ENCODE measurements at places on chromosomes 6 and 20. TPM values are rescaled to one million over a fixed set of nuclear protein-coding genes. Genes with fewer than 3 reads are reported as not detected.

The LRRC73 gene
- total RNA-seq = 1.9 TPM

The ANKRD66 gene
- not detected for total RNA-seq

The KIF25 gene
- not detected for total RNA-seq

The MMUT gene
- 3.7 TPM for total RNA-seq

The RING1 gene
- 37.4 TPM for total RNA-seq

The TCF21 gene
- not detected for total RNA-seq

The CTCFL gene
- not detected for total RNA-seq

The KCNQ5 gene
- 5.9 TPM for total RNA-seq

The KIF6 gene
- 2.7 TPM for total RNA-seq

The HLA-DQB2 gene
- 0.19 TPM for total RNA-seq

The PPIL1 gene
- 20.5 TPM for total RNA-seq

The MAK gene
- 0.05 TPM for total RNA-seq

The TNFRSF6B gene
- total RNA-seq = 7.2 TPM

The FAM8A1 gene
- 5.0 TPM for total RNA-seq

The GSTA3 gene
- total RNA-seq = not detected
